ENCODE measurements at places on chromosomes 11 and 22. TPM values are rescaled to one million over a fixed set of nuclear protein-coding genes. Genes with fewer than 3 reads are reported as not detected.
A peak's percentile ranks its signal among the peaks of the same experiment; 100 is the strongest.

- no peak overlapping the region for H3K27ac ChIP-seq
- no peak overlapping the region for H3K4me3 ChIP-seq
- H3K36me3 ChIP-seq, result no peaks in the 10 kb centered on the region
- H3K27me3 ChIP-seq, result no peaks in the 10 kb centered on the region
These were observed 569.5 kb downstream of the METTL15 start for GRCh38 chr11:28677721-28678120.

- no peaks in the 10 kb centered on the region for H3K27me3 ChIP-seq
- H3K4me1 ChIP-seq, result no peaks in the 10 kb centered on the region
- no peak for DNase-seq
- H3K36me3 ChIP-seq, result no peaks in the 10 kb centered on the region
These were observed 205.8 kb downstream of the NAV2 start for GRCh38 chr11:19918302-19919049.

DNA sequence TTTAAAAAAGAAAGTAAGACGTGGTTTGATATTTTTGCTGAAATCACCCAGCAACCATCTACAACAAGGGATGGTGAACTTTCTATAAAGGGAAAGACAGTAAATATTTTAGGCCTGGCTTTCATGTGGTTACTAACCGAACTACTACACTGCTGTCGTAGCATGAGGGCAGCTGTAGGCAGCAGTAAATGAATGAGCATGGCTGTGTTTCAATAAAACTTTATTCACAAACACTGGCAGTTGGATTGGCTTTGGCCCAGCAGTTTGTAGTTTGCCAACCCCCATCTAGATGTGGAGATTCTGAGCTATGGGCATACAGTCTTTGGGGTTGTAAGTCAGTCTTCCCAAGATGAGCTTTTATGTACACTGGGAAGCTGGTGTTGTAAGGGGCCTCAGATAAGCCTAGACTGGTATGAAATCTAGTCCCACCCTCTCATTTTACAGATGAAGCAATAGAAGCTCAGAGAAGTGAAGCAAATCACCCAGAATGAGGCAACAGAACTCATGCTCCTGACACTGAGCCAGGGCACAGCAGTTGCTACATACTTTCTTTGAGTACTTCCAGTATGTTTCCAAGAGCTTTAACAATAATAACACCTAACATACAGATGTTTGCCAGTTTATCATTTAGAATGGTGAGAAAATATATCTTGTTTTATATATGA lies 204.4 kb downstream of the ADAMTS15 start:
- H3K27ac ChIP-seq, result peak overlapping the region; percentile 44
- H3K4me3 ChIP-seq, result no peak overlapping the region
- no peaks in the 10 kb centered on the region for H3K27me3 ChIP-seq
- no peak for DNase-seq

DNA sequence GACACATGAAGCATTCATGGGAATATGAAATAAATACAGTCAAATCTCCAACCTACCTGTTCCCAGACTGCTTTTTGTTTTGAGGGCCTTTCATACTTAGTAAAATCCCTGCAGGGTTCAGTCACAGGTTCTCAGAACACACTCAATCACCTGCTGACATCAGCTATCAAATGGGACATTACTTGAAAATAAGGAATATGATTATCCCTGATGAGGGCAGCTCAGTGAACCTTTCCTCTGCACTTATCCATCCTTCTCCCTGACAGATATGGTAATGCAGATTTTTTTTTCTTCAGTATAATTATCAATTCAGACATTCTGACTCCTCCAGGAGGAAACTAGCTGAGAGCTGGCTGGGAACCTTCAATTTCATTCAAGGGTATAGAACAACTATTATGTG lies 1127.4 kb upstream of the CCDC90B start:
- H3K4me1 ChIP-seq, result no peaks in the 10 kb centered on the region
- no peak overlapping the region for H3K4me3 ChIP-seq
- H3K27me3 ChIP-seq, result no peaks in the 10 kb centered on the region
- no peak overlapping the region for H3K27ac ChIP-seq

DNA sequence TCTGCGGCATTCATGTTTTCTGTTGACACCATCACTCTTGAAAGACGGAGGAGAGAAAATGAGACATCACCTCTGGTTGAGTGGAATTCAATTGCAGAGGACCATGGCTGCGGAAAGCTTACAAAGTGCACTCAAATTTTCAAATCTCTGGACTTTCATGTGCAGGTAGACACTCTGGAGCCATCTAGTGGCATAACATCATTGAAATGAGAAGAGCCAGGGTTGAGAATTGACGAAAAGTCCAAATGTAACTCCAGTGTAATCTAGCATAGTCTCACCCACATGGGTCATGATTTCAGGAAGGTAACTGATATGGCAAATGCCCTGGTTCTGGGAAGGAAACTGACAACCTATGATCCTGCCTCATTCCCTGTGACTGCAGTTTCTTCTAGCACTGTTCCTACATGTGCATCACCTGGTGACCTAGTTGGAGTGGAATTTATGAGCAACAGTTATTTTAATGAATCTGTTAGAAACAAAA lies 687.8 kb downstream of the KCNA4 start:
- H3K27me3 ChIP-seq, result no peaks in the 10 kb centered on the region
- DNase-seq, result no peak
- no peaks in the 10 kb centered on the region for H3K4me1 ChIP-seq

DNA sequence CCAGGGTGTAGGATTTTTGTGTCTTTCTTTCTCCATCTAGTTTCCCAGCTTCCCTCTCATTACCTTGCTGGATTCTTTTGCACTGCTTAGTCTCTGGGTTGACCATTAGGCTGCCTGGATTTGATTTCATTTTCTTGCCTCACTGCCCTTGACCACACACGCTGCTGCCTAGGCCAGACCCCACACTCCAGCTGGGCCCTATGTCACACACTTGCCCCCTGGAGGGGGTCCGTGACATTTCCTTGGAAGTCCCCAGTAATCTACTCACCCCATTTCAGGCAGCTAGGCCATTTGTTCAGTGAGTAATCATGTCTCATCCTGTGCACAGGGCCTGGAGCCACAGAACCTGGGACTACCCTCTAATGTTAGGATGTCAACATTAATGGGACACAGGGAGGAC lies 81.9 kb upstream of the SPON1 start:
- H3K36me3 ChIP-seq, result no peaks in the 10 kb centered on the region
- no peaks in the 10 kb centered on the region for H3K27me3 ChIP-seq

DNA sequence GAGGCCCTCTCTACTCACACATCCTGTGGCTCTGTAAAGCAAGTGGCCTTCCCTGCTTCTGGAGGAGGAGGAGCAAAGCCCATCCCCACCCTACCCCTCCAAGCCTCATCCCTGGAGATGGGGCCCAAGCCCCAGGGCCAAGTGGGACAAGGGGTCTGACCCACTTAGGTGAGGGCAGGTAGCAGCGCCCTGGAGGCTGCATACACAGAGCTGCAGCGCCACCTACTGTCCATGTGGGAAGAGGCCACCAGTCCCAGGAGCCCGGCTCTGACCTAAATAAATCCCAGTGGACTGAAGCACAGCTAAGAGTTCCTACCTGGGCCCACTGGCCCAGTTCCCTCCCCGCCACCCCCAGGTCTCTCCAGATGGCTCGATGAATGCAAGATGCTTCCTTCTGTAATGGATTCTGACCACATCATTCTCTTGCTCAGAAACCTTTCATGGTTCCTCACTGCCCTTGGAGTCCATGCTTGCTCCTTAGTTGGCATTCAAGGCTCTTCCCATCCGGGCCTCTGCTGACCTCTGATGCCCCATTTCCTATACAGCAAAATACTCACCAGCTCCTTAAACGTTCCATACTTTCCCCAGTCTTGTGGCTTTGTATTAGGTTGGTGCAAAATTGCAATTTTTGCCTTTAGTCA lies 62.1 kb downstream of the THAP12 start:
- H3K4me3 ChIP-seq, result no peak overlapping the region
- DNase-seq, result peak; percentile 95
- no peaks in the 10 kb centered on the region for H3K4me1 ChIP-seq
- peaks cover 20% of the 10 kb centered on the region for H3K27me3 ChIP-seq
- no peak overlapping the region for H3K27ac ChIP-seq
- no peaks in the 10 kb centered on the region for H3K36me3 ChIP-seq

CERK gene
- total RNA-seq, result 37.6 TPM

DNA sequence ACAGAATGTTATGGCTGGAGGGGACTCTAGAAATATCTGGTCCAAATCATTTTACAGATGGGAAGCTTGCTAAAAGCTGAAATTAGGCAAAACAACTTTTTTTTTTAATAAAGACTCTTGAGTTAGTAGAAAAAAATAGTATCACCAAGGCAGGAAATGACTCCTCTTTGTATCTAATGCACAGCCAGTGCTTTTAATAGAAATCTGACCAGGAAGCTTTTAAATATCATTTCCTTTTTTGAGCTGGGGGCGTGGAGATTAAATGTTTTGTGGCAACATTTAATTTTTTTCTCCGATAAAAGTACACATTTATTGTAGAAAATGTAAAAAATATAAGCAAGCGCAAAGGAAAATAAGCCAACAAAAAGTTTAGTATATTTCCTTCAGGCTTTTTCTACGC lies 22.5 kb downstream of the TRAF6 start:
- H3K27me3 ChIP-seq, result no peaks in the 10 kb centered on the region
- H3K27ac ChIP-seq, result peak overlapping the region; percentile 73
- peaks cover 81% of the 10 kb centered on the region for H3K36me3 ChIP-seq
- no peak for DNase-seq
- H3K4me1 ChIP-seq, result peaks cover 17% of the 10 kb centered on the region

ADAMTS15 gene
- total RNA-seq, result 3.1 TPM

GRCh38 chr11:34823197-34823596 lies 93.0 kb downstream of the APIP start:
- H3K36me3 ChIP-seq, result no peaks in the 10 kb centered on the region
- no peak overlapping the region for H3K4me3 ChIP-seq
- no peak for DNase-seq
- no peaks in the 10 kb centered on the region for H3K27me3 ChIP-seq
- H3K27ac ChIP-seq, result no peak overlapping the region
- no peaks in the 10 kb centered on the region for H3K4me1 ChIP-seq

LDHAL6A gene
- not detected for total RNA-seq

- DNase-seq, result no peak
- no peak overlapping the region for H3K27ac ChIP-seq
- peaks cover 33% of the 10 kb centered on the region for H3K4me1 ChIP-seq
- H3K27me3 ChIP-seq, result no peaks in the 10 kb centered on the region
- H3K36me3 ChIP-seq, result peaks cover 86% of the 10 kb centered on the region
- no peak overlapping the region for H3K4me3 ChIP-seq
These were observed 17.3 kb upstream of the DGCR8 start for GRCh38 chr22:20062766-20063083.

ACCS gene
- total RNA-seq, result 56.0 TPM

DNA sequence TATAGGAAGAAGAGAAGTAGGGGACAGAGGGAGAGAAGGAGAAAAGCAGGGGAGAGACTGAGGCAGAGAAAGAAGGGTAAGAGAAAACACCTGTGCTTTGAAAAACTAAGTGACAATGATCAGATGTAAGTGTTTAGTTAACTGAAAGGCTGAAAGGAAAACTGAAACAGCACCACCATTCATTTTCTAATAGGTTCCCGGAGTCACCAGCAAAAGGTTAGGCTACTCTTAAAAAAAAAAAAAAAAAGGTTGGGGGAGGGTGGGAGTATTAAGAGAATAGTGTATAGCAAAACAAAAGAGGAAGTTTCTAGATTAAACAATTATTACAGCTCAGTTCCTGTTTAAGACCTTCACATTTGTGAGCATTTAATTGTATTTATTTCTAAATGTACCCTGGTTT lies 113.8 kb downstream of the CADM1 start:
- H3K27me3 ChIP-seq, result no peaks in the 10 kb centered on the region
- no peak overlapping the region for H3K27ac ChIP-seq
- H3K4me3 ChIP-seq, result no peak overlapping the region
- no peaks in the 10 kb centered on the region for H3K36me3 ChIP-seq
- H3K4me1 ChIP-seq, result no peaks in the 10 kb centered on the region

DNA sequence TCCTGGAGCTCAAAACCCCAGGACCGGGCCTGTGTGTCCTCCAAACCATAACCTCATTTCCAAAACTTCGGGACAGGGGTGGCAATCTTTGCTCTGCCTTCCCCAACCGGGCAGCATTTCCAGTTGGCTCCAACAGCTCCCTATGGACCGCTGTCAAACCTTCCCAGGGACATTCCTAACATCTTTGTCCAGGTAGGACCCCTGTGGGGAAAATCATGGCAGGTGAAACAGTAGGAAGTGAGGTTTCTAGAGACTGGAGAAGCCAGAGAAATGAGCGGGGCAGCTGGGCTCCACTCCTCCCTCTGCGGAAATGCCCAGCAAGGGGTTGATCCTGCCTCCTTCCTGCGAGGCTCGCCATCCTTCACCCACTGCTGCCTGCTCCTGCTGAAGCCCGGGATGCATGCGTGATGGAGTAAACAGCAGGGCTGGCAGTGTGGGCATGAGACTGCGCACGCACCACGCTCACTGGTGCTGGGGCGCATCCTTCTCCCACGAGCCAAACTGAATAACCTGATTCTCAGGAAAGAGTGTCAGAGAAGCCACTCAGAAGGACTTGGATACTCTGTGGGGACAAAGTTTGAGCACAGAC lies 136.4 kb downstream of the BUD13 start:
- H3K4me1 ChIP-seq, result no peaks in the 10 kb centered on the region
- no peak overlapping the region for H3K27ac ChIP-seq
- no peaks in the 10 kb centered on the region for H3K36me3 ChIP-seq
- DNase-seq, result no peak

DNA sequence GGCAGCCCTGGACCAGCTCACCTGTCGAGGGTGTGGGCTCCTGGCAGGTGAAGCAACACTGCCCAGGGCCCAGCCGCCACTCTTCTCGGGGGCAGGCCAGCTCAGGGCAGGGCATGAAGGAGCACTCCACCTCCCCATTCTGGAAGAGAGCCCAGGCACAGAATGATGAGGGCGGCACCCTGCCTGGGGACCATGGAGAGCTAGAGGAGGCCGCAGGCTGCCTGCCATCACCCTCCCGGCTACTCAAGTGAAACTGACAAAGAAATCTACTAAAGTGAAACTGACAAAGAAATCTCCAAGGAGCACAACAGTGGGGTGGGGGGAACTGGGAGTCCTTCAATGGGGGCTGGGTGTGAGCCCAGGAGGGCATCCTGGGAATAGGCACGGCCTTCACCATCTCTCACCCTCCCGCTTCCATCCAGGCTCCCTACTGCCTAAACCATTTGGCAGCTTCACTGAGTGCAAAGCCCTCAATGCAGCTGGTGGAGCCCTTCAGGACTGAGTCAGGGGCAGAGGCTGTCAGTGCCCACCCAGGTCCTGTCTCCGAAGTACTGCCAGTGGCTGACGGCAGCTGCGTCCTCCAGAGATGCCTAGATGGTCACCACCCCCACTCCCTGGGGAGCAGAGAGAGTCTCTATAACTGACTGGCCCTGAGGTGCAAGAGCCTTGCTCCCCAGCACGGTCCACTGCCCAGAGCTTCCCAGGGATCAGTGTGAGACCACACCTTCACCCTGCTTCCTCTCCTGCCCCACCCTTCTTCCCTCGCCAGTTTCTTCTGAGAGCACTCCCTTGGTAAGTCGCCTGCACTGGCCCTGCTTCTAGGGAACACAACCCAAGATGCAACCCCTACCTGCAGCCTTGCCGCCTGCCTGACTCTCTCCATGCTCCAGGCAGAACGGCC lies 21.7 kb downstream of the VWCE start:
- no peaks in the 10 kb centered on the region for H3K4me1 ChIP-seq
- no peak for DNase-seq

- no peak within 1 kb of the TSS for H3K27ac ChIP-seq
- peak; percentile 92 for DNase-seq
- peaks cover 85% of the 10 kb centered on the region for H3K27me3 ChIP-seq
- H3K4me3 ChIP-seq, result peak within 1 kb of the TSS; percentile 57
- H3K36me3 ChIP-seq, result no peaks in the 10 kb centered on the region
- peaks cover 32% of the 10 kb centered on the region for H3K4me1 ChIP-seq
These were observed at the start of gene LMO1 for GRCh38 chr11:8263769-8264410. TSS of gene LMO1 (minus strand) at chr11:8263878. CDS start at chr11:8263362, 516 bp downstream.

- no peak for DNase-seq
- H3K4me1 ChIP-seq, result no peaks in the 10 kb centered on the region
- no peak overlapping the region for H3K4me3 ChIP-seq
- no peaks in the 10 kb centered on the region for H3K27me3 ChIP-seq
These were observed 147.6 kb downstream of the ME3 start for GRCh38 chr11:86524620-86525352.

- H3K4me3 ChIP-seq, result no peak overlapping the region
- no peaks in the 10 kb centered on the region for H3K4me1 ChIP-seq
- H3K27ac ChIP-seq, result no peak overlapping the region
- no peak for DNase-seq
These were observed 93.2 kb upstream of the FAT3 start for GRCh38 chr11:92131289-92131865.
